ENCODE measurements at places on chromosomes 5 and 9.

GRCh38 chr9:110808599-110808980, 140.0 kb downstream of the MUSK start:
- DNase-seq, result no peak

GRCh38 chr9:129497005-129497812, 123.7 kb downstream of the C9orf50 start:
- DNase-seq, result no peak

DNA sequence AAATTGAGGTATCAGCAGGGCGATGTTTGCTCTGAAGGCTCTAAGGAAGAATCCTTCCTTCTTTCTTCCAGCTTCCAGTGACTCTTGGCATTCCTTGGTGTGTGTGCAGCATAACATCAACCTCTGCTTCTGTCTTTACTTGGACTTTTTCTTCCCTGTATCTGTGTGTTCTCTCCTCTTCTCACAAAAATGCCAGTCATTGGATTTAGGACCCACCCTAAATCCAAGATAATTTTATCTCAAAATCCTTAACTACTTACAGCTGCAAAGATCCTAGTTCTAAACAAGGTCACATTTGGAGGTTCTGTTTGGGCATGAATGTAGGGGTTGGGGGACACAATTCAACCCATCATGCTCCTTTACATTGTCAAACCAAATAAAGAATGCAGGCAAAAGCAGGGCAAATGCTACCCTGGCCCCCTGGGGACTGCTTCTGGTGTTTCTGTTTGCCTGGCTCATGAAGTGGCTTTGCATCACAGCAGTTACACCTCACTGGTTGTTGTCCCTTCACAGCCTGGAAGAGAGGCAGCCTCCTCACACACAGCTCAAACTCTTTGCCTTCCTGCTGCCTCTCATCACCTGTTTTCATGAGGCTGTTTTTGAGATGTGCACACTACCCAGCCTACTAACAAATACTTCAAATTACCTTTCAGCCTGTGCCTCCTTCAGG, 64.8 kb upstream of the PLCXD3 start:
- DNase-seq, result no peak

DNA sequence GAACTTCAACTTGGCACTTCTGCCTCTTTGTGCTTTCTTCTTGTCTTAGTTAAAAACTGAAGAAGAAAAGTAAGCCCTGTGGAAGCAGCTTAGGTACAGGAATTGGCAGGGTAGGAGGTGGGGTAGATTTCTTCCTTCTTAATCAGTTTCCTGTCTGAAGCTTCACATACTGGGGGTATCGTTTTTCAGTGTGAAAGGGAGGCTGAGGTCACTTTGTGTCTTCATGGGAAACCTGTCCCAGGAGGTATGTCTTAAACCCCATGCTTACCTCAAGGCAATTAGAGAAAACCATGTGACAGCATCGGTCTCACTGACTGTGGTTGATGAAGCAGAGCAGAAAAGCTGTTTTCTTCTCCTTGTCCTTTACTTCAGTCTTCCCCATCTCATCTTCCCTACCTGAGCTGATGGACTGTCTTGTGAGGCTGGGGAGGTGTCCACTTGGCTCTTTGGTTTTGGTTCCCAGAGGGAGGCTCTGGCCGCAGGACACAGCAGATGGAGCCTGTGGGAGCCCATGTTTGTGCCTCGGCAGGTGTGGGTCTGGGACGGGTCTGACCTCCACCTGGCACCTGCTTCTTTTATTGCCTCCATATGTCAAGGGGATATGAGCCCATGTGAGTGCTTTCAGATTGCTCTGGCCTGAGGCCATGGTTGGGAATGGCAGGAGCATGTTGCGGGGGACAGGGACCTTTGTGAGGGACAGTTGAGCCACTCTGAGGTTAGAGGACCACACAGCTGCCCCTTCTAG, 47.0 kb downstream of the SH3GL2 start:
- DNase-seq, result no peak

GRCh38 chr9:122389799-122390481, 19.1 kb downstream of the PTGS1 start:
- no peak for DNase-seq

DNA sequence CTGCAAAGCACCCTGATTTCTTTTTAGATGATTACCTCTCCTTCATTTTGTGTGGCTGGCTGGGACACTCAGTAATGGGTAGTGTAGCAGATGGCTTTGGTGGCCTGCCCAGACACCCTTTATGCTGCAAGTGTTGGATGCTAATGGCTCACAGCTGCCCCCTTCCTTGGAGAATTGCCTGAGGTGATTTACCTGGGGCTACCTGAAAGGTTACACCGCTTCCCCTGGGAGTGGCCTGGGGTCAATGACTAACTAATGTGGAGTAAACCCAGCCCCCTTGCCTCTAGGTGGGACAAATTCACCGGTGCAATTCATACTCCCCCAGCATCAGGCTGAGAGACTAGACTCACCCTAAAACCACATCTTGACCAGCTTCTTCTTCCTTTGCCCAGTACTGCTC, 23.5 kb upstream of the HAND1 start:
- no peak for DNase-seq

GRCh38 chr9:134210511-134210907, 46.1 kb upstream of the RNU6ATAC start:
- no peak for DNase-seq

DNA sequence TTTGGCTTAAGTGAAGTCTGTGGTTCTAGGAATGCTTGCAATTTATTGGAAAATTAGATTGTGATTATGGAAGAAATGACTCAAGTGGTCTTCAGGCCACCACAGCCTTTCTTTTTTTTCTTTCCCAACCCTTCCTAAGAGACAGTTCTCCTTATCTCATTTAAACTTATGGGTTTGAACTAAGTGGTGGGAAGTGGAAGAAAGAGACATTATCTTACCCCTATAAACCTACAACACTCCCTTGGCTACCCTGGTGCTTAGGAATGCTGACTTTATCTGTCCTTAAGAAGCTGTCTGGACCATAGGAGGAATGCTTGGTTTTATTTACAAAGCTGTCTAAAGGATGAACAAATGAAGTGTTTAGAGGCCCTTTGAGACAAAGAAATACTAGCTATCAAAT, 5.1 kb upstream of the ERAP1 start:
- DNase-seq, result no peak

Data from activated naive CD8-positive, alpha-beta T cell treated with anti-CD3 and anti-CD28 coated beads, Interleukin-2, amount 50 U/mL, for 16 hours (primary cell).